CD4-positive, alpha-beta T cell treated with Interleukin-6 at 100 ng/mL for 8 hours (primary cell): ENCODE measurements at places on chromosomes 6 and 20.

- no peak for DNase-seq
These were observed 11.5 kb upstream of the MEP1A start for GRCh38 chr6:46781478-46782378.

- no peak for DNase-seq
These were observed 165.7 kb upstream of the OLIG3 start for GRCh38 chr6:137659871-137660270.

GRCh38 chr20:15491575-15491974 is 1081.7 kb downstream of the KIF16B start:
- no peak for DNase-seq

GRCh38 chr6:19988555-19988954 is 151.4 kb downstream of the ID4 start:
- DNase-seq, result no peak

- no peak for DNase-seq
These were observed 550.5 kb upstream of the MARCKS start for GRCh38 chr6:113306552-113307145.

- peak; percentile 6 for DNase-seq
These were observed 80.2 kb downstream of the GMPR start for GRCh38 chr6:16318538-16318937.

DNA sequence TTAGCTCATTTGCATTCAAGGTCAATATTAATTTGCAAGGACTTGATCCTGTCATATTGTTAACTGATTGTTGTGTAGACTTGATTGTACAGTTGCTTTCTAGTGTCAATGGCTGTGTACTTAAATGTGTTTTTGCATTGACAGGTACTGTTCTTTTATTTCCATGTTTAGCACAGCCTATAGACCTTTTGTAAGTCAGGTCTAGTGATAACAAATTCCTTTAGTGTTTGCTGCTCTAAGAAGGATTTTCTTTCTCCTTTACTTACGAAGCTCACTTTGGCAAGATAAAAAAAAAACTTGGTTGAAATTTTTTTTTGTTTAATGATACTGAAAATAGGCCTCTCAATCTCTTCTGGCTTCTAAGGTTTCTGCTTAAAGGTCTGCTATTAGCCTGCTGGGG is 942.3 kb downstream of the QKI start:
- no peak for DNase-seq

GRCh38 chr20:24163506-24163905 is 174.9 kb upstream of the GGTLC1 start:
- no peak for DNase-seq

- DNase-seq, result no peak
These were observed 422.8 kb downstream of the EPM2A start for GRCh38 chr6:145312481-145312880.

- DNase-seq, result no peak
These were observed 75.3 kb downstream of the ATP9A start for GRCh38 chr20:51692806-51693400.

DNA sequence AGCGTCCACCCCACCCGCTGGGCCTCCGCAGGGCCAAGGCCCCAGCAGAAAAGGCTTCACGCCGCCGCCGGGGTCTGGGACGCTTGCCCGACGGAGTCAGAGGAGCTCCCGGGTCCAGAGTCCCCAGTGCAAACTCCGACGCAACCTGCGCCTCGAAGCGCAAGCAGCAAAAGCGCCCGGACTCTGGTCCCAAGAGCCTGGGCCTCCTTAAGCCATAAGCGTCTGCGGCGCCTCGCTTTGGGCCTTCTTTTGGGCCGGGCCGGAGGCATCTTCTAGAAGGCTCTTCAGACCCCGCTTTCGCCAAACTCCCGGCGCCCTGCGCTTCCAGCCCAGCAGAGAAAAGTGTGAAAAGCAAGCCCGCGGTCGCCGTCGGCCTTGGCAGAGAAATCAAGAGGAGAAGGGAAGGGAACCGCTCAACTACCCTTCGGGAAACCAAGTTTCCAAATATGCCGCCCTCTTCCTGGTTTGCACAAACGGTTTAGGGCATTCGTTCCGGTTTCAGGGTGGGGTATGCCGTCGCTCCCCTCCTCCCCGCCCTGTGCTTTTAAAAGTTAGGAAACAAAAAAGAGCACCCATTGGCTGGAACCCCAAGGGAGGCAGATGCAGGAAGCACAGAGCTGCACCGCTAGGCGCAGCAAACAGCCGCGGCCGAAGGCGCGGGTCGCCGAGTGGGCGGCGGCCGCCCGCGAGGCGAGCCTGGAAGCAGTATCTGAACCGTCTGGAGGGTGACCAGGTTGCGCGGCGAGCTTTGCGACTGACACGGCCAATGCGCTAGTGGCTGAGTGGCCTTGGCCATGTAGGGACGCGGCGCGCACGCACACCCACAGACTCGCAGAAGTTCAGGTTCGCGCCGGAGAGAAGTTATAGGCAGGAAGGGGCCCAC is 1.2 kb downstream of the TBX18 start:
- no peak for DNase-seq
